CD4-positive, alpha-beta T cell treated with Interleukin-12 subunit alpha and Interleukin-12 subunit beta, for 1 hour (primary cell): ENCODE measurements at places on chromosomes 1 and 21.
A peak's percentile ranks its signal among the peaks of the same experiment; 100 is the strongest.

- no peak for DNase-seq
Measured at GRCh38 chr1:204110894-204111633, 38.1 kb downstream of the SOX13 start.

- DNase-seq, result no peak
Measured at GRCh38 chr1:84689514-84690396, 506 bp downstream of the SSX2IP start.

DNA sequence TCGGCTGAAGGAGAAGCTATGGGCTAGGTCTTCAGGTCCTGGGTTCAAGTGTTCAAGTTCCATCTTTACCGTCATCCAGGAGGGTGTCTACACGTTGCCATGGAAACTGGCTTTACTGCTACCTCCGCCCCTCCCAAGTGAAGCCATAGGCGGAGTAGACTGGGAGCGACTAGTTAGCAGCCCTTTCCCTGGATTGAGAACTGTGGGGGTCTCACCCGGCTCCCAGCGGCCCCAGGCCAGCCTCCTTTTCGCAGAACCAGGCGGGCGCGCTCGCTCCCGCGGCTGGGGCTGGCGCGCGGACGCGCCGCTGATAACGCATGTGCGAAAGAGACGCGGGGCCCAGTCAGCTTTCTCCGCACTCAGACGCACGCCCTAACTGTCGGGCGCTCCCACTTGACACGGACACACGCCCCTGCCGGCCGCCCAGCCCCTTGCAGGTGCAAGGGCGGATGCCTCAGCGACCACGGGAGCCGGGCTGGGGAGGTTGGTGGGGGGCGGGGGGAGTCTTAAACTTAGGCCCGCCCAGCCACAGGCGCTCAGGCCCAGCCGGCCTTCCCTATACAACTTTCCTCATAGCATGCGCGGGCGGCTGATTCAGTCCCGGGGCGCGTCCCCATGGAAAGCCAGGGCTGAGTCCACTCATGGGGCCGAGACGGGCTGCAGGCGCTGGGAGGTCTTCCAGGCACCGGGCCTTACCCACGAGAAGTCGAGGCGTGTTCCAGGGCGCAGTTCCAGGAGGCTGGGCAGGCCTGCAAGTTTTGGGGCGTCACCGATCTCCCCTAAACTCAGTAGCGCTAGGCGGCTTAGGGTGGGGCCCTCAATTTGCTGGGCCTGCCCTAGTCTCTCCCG is 7.4 kb downstream of the EFNA4 start:
- DNase-seq, result peak; percentile 82

GRCh38 chr1:121566346-121566745 is 381.6 kb downstream of the SRGAP2C start:
- no peak for DNase-seq

GRCh38 chr1:119758584-119758983 is 10.1 kb downstream of the HMGCS2 start:
- DNase-seq, result no peak

DNA sequence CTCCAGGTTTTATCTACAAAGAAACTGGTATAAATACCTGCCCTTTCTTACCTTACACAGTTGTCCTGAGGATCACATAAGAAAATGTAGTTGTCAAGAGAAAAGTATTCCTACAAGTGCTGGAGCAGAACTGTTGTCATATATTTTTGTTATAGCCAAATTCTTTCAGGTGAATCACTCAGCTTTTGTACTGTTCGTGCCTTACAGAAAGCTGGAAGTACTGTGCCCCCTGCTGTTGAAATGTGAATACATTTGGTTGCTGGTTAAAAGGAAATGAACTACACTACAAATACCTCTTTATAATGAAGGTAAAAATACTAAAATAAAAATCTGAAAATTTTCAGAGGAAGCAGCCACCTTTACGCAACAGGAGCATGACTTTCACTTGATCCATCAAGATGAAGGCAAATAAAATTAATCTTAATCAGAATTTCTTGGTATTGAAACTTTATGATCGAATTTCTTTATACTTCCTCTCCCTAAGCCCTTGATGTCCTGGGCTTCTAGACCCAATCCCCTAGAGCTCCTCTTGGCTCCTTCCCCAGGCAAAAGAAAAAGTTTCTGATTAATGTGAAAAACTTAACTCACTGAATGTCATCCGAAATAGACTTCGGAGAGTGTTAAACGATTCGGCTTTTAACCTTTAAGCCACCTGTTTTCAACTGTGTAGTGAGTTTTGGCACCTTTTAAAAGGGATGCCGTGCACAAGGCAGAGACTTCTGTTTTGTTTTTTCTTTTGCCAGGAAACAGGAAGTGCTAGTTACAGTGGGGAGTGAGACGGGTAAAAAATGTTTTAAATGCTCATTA is 12.5 kb downstream of the CHML start:
- peak; percentile 72 for DNase-seq

DNA sequence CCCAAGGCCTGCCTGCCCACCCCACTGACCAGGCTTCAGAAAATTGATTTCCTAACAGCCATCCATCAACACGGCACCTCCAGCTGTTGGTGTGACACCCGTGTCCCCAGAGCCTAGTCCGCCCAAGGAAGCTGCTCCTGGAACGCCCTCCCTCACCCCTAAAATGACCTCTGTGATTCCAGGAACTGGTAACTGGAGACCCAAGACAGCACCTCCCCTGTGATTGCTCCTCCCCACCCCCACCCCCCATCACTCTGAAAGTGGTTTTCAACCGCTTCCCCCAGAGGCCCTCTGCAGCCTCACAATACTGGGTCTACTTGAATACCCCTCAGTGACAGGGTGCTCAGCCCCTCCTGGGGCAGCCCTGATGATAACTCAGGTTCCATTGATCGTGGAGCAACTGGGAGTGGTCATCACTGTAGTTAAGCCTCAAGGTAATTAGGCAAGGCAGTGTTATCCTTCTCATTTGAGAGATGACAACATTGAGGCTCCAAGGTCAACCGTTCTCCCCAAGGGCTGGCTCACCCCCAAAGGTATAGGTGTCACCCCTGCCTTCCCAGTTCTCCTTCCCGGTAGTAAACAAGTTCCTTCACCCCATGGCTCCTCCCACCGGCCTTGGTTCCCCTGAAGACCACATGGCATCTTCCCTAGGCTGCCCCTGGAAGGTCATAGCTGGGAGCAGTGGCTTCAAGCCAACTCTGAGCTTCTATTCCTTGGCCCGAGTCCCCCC is 52.0 kb downstream of the TAS1R2 start:
- DNase-seq, result no peak

GRCh38 chr1:109531826-109532364 is 7.8 kb upstream of the GPR61 start:
- no peak for DNase-seq

DNA sequence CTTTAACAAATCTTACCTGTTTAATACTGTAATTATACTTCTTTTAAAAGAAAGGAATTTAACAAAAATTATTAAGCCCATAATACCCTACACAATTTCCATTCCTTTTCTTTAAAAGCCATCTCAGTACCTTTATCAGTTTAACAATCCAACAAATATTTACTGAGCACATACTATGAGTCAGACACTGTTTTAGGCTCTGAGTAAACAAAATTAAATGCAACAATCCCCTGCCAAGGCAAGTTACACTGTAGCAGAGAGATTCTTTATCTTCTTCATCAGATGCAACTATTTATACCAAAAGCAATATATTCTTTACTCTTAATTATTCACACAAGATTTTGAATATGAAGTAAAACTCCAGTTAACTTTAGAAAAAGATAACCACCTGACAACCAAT is 12.0 kb downstream of the DENND1B start:
- DNase-seq, result no peak

GRCh38 chr1:21579791-21580190 is 70.6 kb downstream of the ALPL start:
- no peak for DNase-seq

GRCh38 chr1:117592155-117592554 is 13.7 kb upstream of the TENT5C start:
- DNase-seq, result no peak

DNA sequence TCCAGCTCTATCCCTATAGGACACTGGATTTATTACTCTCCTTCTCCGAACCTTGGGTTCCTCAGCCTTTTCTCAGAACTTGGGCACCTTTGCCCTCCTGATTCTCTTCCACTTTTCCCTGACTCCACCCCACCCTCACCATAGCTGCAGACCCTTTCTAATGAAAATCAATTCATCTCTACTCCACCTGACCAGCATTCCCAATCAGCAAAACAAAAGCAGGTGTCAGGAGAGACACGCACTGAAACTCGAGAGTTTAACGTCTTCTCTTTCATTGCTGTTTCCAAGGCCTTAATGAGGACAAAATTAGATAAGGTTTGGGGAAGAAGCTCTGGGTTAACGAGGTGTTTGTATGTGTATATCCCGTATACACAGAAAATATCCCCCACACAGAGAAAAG is 208.8 kb downstream of the PLPP3 start:
- DNase-seq, result no peak

DNA sequence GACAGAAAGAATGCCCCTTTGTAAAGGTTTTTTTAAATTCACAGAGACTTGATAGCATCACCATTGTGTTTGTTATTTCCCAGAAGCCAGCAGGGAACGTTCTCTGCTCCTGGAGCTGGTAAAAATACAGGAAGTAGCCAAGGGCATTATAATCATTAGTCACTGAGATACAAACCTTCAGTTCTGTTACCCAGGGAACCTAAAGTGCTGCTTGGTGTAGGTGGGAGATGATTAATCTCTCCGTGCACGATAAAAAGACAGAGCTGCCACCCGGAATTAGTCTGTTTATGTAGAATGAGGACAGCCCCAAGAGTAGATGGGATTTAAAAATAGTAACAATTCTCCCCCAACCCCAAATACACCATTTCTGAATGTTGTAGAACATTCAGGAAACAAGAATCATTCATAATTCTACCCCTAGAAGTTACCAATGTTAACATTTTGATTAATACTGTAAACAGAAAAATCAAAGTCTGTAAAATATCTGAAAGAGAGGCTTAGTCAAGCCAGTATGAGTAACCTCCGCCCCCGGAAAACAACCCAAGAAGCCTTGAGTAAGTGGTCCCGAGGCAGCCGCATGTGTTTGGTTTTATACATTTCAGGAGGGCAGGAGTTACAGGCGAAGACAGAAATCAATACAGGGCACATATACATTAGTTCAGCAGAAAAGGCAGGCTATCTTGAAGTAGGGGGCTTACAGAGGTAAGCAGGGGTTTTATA is 45.3 kb upstream of the CTBS start:
- DNase-seq, result no peak

DNA sequence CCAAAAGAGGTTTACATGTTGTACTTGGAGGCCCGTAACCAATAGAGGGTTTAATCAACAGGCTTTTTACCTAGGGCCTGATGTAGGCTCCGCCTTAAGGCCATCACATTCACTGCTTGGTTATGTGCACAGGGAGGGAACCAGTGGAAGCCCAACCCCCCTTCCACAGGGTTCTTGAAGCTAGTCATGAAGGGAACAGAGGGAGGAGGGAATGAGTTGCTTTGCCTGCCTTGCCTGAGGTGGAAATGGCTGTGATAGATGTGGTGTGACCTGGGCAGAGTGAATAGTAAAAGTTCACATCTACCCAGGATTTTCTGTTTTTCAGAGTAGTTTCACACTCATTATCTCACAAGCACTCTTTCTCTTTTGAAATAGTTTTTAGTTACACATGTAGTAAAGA is 215.1 kb downstream of the ST6GALNAC3 start:
- DNase-seq, result no peak

DNA sequence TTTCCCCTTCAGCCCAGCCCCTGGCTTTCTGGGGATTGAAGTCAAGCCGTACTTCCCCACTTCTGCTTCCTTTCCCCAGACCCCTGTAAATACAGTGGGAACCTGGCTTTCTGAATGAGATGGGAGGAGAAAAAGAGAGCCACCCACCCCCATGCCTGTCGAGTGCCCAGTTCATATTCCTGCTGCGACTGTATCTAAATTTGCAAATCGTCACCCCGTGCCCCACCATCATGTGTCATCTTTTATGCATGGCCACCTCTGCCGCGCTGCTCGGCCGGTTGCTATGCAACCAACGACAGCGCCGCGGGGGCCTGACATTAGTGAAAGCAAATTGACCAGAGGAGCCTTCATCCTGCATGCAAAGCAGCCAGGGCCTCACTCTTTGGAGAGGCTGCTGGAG is 143.0 kb downstream of the ELAVL4 start:
- DNase-seq, result no peak

- DNase-seq, result no peak
Measured at GRCh38 chr1:53315046-53315445, 12.8 kb downstream of the LRP8 start.
